ENCODE measurements at places on chromosomes 4 and X.

- no peak for DNase-seq
Observed at GRCh38 chr4:55337944-55338343, 8.1 kb upstream of the SRD5A3 start.

- no peak for DNase-seq
Observed at GRCh38 chrX:108795240-108795639, 58.9 kb upstream of the IRS4 start.

- DNase-seq = no peak
Observed at GRCh38 chr4:100548200-100548560, 30.4 kb upstream of the EMCN start.

DNA sequence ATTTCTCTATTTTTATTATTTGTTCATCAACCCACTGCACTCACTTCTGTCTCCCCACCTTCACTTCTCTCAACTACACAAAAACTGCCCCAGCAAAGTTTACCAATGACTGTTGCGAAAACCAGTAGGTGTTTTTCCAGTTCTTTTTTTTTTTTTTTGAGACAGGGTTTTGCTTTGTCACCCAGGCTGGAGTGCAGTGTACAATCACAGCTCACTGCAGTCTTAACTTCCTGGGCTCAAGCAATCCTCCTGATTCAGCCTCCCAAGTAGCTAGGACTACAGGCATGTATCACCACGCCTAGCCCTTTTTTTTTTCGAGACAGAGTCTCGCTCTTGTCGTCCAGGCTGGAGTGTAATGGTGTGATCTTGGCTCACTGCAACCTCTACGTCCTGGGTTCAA is 24.1 kb upstream of the HPRT1 start:
- DNase-seq = no peak

- no peak for DNase-seq
Observed at GRCh38 chrX:22041907-22042530, 9.9 kb downstream of the PHEX start.

GRCh38 chr4:42377497-42377896 is 19.8 kb upstream of the SHISA3 start:
- DNase-seq = no peak

- DNase-seq = peak; percentile 49
Observed at GRCh38 chrX:71098302-71098701, 2.7 kb downstream of the FOXO4 start.

- DNase-seq = no peak
Observed at GRCh38 chr4:150145090-150145945, 67.1 kb downstream of the DCLK2 start.

DNA sequence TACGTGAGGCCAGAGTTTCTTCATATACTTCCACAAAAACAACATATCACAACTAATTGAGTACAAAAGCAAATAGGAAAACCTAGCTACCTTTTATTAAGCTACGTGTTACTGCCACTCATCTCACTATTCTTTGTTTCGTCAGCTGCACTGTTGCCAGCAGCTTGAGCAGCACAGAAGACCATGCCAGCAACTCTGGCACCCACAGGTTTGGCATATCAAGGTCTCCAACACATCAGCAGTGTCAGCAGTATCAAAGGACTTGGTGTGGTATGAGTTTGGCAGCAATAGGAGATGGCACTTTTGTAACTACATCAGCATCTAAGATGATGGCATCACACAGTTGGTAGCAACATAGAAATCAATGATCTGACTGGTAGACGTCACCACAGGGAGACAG is 30.7 kb downstream of the CDKL2 start:
- DNase-seq = no peak

DNA sequence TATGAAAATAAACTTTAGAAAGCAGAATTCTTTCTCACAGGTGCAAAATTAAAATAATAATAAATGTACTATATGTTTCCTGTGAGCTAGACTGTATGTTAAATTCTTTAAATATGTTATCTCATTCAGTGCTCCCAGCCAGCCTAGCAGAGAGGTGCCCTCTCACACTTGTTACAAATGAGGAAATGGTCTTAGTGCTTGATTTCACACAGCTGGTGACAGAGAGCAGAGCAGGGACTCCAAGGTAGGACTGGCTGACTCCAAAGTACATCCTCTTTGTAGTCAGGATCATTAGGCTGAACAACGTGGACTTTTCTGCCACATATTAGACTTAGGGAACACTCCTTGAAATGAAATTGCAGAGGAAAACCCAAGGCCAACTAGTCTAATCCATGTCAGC is 72.0 kb upstream of the HHIP start:
- no peak for DNase-seq

- no peak for DNase-seq
Observed at GRCh38 chrX:14832586-14832985, 40.3 kb downstream of the FANCB start.

- DNase-seq = no peak
Observed at GRCh38 chr4:7970361-7970946, 30.8 kb upstream of the AFAP1 start.

GRCh38 chr4:125741825-125742452 is 427.2 kb downstream of the FAT4 start:
- DNase-seq = no peak

DNA sequence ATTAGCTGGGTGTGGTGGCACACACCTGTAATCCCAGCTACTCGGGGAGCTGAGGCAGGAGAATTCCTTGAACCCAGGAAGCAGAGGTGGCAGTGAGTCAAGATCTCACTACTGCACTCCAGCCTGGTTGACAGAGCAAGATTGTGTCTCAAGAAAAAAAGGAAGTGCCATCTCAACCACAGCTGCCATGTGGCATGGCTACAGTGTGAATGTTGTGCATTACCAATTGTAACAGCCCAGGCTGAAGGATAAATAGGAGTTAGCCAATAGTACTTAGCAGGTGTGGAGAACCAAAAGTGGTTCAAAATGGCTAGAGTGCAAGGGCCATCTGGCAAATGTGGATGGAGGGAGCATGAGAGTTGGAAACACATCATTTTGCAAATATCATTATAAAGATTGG is 28.9 kb downstream of the SLC25A5 start:
- no peak for DNase-seq

GRCh38 chrX:124488412-124489161 is 142.2 kb downstream of the SH2D1A start:
- no peak for DNase-seq

- no peak for DNase-seq
Observed at GRCh38 chr4:17493619-17494018, 18.3 kb downstream of the QDPR start.

Data from stimulated activated CD8-positive, alpha-beta memory T cell treated with anti-CD3 and anti-CD28 coated beads, Interleukin-12 subunit alpha, Interleukin-12 subunit beta, amount 100 ng/mL, for 4 hours (primary cell).